ENCODE measurements at places on chromosomes 6 and 20.

DNA sequence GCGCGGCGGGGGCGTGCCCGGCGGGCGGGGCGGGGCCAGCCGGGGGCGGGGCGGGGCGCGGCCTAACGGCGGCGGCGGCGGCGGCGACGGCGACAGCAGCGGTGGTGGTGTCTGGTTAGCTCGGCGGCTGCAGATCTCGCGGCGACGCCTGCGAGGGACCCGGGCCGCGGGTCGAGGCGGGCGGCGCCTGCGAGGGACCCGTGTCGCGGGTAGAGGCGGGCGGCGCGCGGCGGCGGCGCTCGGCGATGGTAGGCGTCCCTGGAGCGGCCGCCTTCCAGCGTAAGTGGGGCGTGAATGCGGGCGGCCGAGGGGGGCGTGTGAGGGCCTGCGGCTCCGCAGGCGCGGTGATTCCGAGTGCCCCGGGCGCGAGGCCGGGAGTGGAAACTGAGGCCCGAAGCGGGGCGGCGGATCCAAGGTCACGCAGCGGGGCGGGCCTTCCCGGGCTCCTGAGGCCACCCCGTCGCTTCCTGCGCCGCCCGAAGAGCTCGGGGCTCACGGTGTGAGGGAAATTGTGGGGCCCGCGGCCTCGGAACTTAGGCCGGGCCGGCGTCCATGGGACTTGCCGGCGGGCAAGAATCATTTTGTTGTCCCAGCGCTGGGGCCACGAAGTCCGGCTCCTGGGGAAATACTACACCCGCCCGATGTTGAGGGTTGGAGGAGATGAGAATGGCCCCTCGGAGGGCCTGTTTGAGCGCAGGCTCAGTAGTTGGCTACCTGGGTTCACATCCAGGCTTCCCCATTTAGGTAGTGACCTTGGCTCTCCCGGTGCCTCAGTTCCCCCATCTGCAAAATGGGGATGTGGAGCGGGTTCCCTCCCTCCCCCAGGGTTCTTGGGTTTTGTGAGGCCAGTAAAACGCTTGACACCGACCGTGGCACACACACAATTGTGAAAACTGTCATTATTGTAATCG, at the start of gene CBFA2T2:
CBFA2T2 (plus strand) TSS at position 74 of the 911 bp plus-strand sequence; CDS start at position 246, 172 bp downstream.
- no peak for DNase-seq

- no peak for DNase-seq
These were observed 1.1 kb upstream of the PAQR8 start for GRCh38 chr6:52360601-52361413.

GRCh38 chr6:152573762-152574161, 63.4 kb downstream of the SYNE1 start:
- no peak for DNase-seq

- no peak for DNase-seq
These were observed 36.3 kb upstream of the SIRT5 start for GRCh38 chr6:13538084-13538483.

GRCh38 chr6:1235825-1236224, 76.1 kb upstream of the FOXQ1 start:
- DNase-seq, result no peak

- DNase-seq, result no peak
These were observed 1.5 kb downstream of the REPS1 start for GRCh38 chr6:138986578-138986977.

DNA sequence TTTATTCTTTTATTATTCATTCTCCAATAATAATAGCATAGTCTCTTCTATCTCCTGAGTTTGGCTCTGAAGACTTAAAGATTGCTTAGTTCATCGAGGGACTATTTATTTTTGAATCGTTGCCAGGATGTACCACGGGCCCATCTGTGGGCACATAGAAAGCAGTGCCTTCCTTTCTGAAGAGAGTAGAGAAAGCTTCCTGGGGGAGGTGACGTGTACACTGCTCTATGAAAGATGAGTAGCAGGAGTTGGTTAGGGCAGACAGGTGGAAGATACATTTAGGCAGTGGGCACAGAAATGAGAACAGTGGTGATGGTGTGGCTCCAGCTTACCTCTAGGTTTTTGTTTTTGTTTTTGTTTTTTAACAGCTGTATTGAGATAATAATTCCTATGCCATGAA, 98.4 kb downstream of the CDKAL1 start:
- no peak for DNase-seq

GRCh38 chr6:106125925-106126435, 39.8 kb downstream of the PRDM1 start:
- no peak for DNase-seq

- no peak for DNase-seq
These were observed 491 bp upstream of the ITCH start for GRCh38 chr20:34362502-34363061.

DNA sequence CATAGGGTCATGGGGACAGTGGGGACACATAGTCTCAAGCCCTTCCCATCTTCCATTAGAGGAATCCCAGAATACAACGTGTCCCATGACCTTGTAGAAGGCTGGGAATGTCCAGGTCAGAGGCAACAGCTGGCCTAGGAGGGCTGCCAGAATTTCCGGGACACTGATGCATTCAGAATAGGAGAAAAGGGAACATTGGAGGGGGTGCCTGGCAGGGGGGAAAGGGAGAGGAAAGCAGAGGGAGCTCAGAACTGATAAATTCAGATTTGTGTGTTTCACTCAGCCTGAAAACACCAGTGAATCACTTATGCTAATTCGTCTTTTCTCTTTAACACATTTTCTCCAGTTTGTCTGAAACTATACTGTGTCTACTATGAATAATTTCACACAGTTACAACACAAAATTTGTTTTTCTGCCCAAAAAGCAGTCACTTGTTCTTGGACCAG, 35.5 kb upstream of the BMP2 start:
- no peak for DNase-seq

DNA sequence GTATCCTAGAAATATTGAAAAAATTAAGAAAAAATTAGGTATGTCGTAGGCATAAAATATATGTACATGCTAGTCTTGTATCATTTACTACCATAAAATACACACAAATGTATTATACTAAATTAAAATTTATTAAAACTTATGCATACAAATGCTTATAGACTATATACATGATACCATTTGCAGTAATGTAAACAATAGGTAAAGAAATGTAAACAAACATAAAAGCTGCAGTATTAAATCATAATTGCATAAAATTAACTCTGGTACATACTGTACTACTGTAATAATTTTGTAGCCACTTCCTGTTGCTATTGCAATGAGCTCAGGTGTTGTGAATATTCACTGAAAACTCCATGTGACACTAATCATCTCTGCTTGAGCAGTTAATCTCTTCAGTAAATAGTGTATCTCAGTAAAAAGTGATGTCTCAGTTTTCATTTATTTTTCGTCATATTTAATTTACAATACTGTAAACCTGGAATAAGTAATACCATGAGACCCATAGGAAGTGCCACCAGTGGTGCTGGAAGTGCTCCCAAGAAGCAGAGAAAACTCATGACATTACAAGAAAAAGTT, 29.3 kb downstream of the RALGAPB start:
- DNase-seq, result no peak

- peak; percentile 22 for DNase-seq
These were observed 103.2 kb upstream of the PRDM1 start for GRCh38 chr6:105982761-105983540.

DNA sequence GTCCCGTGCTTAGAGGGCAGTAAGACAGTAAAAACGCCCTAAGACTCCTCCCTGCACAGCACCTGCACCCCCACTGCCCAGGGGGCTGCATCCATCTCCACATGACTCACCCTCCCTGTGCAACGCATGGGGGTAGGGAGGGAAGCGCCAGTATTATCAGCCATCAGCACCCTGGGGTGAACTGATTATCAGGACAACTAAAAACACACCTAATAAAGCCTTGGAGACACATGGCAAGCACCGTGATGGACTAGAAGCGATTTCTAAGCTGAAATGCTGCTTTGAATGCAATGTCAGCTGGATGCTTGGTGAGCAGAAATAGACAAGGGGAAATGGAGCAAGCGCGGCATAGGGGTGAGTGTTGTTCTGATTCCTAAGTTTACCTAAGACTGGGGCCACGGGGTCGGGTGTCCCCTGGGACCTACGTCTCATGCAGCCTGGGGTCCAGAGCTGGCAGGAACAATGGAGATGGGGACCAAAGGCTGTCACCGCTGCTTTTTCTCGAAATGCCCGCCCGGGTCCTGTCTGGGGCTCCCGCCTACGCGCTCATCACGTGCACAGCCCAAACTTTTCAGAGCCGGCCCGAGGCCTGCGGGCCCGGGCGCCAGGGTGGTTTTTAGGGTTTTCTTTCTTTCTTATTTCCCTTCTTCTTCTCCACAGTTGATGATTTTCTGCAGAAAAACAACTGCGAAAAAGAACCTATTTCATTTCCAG, 702 bp upstream of the TNFAIP3 start:
- no peak for DNase-seq

DNA sequence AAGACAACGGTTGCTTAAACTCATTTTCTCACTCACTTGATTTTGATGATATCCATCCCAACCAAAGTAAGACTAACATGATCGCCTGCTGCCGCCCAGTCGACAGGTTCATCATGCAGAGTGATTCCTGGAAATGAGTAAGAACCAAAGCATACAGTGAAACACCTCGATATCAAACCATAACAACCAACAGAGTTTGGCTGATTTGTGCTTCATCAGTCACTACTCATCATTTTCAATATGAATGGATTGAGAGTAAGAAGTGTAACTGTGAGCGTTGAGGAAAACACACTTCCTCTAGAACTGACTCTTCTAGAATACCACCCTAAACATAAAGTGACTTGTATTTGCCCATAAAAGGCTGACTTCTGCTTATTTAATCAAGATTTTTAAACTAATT, 29.2 kb upstream of the ALDH8A1 start:
- no peak for DNase-seq

DNA sequence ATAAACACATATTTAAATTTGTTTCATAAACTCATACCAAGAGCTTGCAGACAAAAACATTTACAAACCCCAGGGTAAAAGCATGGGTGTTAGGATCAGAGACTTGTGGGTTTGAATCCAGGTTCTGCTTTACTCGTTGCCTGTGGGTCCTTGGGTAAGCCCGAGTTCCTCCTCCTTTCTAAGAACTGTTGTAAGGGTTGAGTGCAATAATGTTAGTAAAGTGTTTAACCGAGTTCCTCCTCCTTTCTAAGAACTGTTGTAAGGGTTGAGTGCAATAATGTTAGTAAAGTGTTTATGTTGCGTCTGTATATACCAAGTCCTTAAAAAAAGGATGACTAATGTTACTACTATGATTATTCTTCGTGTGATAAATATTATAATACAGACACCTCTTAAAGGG, 18.7 kb downstream of the CCDC170 start:
- DNase-seq, result no peak

- DNase-seq, result no peak
These were observed 173.7 kb downstream of the GRM1 start for GRCh38 chr6:146202570-146202969.

DNA sequence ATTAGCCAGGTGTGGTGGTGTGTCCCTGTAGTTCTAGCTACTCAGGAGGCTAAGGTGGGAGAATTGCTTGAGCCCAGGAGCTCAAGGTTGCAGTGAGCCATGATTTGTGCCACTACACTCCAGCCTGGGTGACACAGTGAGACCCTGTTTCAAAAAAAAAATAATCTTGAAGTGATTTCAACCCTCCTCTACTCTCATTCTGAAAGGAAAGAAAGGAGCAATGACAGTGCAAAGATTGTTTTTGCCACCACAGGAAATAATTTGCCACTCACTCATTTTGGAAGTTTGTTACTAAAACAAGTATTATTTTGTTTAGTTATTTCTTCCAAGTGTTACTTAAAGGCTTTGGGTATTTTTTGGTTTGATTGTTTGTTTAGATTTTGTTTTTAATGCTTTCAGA, 45.6 kb downstream of the BLTP3A start:
- DNase-seq, result no peak

DNA sequence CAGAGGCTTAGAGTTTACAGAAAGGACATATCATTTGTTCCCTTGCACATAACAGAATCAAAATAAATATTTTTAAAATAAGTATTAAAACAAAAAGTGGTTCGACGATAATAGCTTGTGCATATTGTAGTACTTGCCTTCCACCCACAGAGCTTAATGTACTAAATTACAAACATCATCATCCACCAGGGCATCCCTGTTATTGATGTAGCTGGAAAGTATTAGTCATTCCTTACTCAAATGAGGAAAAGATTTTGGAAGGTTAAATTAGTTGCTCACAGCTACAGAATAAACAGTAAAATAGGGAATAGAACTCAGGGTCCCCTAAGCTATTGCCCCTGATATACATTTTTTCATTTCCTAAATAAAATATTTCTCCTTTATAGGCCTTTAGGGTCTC, 150.3 kb downstream of the PTPRK start:
- DNase-seq, result no peak

DNA sequence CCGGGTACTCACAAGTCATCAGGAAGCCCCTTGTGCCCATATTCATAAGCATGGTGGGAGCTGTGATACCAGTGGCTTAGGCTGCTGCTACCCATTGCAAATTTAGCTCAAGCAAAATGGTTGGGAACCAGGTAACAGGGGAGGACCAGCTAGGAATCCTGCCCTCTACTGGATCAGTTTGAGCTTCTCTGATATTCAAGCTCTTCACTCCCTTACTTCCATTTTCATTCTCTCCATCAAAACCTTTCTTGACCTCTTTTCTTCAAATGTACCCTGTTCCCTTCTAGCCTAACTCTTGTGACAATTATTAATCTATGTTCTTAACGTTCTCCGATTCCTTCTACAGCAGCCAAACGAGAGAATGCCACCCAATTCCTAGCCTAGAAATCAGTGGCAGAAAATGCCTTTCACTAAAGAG, 9.7 kb downstream of the NOL7 start:
- DNase-seq, result no peak

DNA sequence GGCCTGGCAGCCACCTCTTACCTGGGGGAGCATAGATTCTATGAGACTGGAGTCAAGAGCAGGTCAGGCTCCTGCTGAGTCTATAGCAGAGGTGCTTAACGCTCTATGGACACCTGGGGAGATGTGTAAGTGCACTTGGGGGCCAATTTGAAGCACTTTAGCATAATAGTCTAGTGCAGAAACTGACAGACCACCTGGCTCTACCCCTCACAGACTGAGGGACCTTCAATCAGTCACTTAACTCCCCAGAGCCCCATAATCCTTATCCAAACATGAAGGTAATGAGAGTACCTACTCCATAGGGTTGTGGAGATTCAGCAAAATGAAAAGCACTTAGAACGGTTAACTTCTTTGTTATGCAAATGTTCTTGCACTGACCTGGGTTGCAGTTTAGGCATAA, 87.3 kb upstream of the SLC22A16 start:
- DNase-seq, result peak; percentile 75

GRCh38 chr20:63737945-63738686, 1.5 kb upstream of the SLC2A4RG start:
- no peak for DNase-seq

All from NCI-H2107 (cell line).